Right hindlimb (tissue), 1 donor: ENCODE measurements at places on chromosomes 12 and 14.

DNA sequence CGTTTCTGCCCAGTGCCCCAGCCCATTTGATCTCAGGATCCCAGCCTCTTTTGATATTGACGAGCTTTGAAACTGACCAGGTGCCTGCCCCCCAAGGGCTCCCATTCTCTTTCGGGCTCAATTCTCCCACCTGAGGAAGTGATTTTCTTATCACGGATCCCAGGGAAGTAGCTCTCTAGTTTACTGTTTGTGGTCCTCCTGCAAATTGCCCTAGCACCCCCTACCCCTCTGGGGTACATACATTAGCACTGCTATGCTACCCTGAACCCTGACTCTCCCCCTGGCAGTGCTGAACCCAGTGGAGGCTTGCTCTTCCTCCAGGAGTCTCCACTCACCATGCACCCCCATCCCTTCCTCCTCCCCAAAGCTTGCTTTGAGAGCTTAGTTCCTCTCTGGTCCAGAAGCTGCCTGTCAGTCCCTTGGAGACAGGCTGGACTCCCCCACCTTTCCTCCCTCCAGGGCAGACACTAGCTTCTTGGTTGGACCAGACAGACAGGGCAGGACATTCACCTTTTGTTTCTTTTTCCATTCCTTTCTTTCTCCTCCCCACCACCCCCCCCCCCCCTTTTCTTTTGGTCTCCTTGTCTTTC, 4.4 kb upstream of the TBX3 start:
- no peak for DNase-seq

DNA sequence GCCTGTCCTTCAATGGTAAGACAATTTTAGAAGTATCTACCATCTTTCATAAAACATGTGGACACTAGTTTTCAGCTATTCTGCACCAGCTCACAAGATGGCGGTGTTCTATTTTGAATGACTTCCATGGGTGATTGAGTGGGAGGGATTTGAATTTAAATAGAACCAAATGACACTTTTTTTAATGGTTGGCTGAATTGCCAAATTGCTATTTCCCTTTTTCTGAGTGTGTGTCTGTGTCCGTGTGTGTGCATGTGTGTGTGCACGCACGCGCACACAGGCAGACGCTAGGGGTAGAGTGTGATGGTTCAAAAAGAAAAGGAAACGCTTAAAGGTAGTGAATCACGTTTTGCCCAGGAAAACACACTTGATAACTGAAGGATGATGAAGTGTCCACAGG, 362.6 kb downstream of the DAD1 start:
- no peak for DNase-seq

GRCh38 chr12:48924617-48925303, 532 bp downstream of the FKBP11 start:
- peak; percentile 81 for DNase-seq

GRCh38 chr12:113445544-113446171, 23.5 kb downstream of the SDSL start:
- no peak for DNase-seq

GRCh38 chr12:63045020-63045860, 105.8 kb downstream of the AVPR1A start:
- no peak for DNase-seq

DNA sequence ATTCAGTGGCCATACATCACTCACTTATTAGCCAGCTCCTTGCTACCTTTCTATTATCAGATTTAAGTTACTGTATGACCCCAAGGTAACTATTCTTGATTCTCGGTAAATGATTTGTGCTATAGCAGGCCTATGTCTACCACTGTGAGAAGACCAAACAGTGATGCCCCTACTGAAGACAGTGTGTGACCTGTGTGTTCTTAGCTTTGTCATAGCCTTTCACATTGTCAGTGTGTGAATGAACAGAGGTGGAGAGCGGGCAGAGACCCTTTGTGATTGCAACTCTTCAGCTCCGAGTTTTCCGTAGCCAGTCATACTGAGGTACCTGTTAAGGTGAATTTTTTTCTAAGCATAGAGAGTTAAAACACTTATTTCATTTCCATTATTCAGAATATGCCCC, 294.0 kb downstream of the LRFN5 start:
- no peak for DNase-seq

DNA sequence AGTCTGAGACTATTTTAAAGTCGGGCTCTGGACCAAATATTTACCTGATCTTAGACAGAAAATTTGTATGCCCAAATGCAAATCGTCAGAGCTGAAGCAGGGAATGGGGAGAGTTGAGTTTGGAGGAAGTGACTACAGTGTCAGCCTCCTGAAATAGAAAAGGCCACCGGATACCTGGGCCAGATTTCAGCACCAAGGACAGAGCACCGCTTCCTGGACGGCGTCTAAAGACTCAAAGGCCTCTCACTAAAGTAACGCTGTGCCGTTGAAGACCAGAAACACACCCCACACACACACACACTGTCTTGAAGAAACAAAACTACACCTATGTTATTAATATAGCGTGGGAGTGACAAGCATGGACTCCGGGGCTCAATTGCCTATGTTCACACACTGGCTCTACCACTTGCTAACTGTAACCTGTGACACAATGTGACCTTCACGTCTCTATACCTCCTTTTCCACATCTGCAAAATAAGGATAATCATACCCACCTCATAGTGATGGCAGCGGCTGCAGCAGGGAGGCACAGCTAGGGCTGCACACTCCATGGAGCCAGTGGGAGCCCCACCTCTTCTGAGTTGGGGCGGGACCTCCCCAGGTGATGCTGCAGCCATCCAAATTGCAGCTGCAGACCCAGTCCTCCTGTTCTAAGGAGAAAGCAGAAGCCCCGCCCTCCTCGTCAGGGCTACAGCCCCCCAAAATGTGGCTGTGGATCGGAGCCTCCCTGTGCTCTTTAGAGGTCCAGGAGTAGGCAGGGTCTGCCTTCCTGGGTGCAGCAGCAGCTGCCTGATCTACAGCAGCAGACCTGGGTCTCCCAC, 35.6 kb downstream of the KRT76 start:
- DNase-seq = peak; percentile 71

DNA sequence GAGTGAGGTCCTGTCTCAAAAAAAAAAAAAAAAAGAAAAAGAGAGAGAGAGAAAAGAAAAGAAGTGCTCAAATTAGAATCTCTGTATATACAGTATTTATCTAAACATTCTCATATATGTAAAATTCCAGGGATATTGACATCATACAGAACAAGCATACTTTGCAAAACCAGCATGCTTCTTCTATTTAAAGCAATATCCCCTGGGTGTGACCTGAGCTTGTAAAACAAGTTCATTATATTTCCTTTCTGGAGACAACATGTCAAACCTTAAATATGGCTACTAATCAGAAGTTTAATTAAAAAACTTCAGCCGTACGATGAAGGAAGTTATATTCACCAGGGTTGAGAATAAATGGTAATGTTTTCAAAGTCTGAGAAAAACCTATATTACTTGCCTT, 175.8 kb upstream of the HMGA2 start:
- DNase-seq = no peak

DNA sequence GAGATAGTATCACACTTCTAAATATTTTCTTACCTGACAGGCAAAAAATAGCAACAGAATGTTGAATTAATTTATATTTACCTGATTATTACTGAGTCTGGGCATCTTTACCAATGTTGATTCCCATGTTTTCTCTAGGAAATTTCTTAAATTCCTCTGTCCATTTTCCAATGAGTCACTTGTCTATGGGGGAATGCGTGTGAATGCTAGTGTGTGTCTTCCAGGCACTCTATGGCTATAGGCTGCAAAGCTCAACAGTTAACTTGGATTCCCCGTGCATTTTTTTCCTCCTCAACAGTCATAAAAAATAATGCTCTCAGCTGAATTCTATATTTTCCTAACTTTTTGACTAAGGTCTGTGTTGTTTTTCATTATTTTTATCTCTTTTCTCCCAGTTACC, 1385.8 kb upstream of the FLRT2 start:
- no peak for DNase-seq

DNA sequence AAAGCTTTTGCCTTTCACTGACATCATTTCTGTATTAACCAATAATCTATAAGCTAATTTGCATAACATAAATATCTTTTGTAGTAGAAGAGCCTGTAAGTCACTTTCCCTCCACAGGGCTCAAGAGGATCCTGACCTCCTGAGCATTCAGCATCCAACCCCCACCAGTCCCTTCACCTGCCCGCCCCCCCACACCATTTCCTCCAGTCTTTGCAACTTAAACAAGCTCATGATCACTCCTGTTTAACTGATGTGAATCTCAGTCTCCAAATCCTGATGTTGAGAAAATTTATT, 12.0 kb upstream of the CRY1 start:
- no peak for DNase-seq

- no peak for DNase-seq
Measured at GRCh38 chr12:27331291-27331926, 1.2 kb upstream of the BMAL2 start.

GRCh38 chr12:123854918-123855317, 92.8 kb downstream of the DNAH10 start:
- no peak for DNase-seq

DNA sequence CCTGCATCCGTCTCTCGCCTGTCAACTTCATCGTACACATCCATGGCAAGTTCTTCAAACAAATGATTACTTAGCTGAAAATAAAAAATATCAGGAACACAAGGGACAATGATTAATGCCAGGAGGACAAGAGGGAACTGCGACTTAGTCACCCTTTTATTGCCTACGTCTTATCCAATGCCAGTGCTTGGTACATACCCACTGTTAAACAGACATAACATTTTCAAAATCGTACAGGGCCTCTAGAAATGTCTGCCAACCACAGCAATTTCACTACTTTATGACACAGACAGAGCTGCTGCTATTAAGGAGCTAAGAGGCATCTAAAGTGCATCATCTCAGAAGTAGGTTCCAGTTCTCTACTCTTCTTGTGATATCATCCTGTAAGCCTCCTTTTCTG, 34.6 kb downstream of the GIT2 start:
- no peak for DNase-seq

- no peak for DNase-seq
Measured at GRCh38 chr14:71712478-71712877, 219.8 kb upstream of the RGS6 start.

GRCh38 chr12:105292705-105293104, 37.8 kb upstream of the C12orf75 start:
- DNase-seq = no peak

DNA sequence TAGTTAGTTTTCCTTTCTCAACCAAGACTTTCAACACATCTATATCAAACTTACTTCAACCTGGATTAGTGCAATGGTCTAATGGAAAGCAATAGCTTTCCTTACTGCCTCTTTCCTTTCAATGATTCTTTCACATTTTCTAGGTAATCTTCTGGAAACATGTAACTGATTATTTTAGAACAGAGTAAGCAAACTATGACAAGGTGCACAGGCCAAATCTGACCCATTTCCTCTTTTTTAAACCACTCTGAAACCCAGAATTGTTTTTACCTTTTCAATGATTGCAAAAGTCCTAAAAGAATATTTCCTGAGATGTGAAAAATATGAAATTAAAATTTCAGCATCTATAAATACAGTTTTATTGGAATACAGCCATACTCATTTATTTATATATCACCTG, 81.6 kb upstream of the TMTC2 start:
- DNase-seq = no peak

GRCh38 chr12:24709216-24709615, 239.7 kb downstream of the BCAT1 start:
- DNase-seq = no peak
